ENCODE measurements at places on chromosomes 12 and 14.
A peak's percentile ranks its signal among the peaks of the same experiment; 100 is the strongest.

DNA sequence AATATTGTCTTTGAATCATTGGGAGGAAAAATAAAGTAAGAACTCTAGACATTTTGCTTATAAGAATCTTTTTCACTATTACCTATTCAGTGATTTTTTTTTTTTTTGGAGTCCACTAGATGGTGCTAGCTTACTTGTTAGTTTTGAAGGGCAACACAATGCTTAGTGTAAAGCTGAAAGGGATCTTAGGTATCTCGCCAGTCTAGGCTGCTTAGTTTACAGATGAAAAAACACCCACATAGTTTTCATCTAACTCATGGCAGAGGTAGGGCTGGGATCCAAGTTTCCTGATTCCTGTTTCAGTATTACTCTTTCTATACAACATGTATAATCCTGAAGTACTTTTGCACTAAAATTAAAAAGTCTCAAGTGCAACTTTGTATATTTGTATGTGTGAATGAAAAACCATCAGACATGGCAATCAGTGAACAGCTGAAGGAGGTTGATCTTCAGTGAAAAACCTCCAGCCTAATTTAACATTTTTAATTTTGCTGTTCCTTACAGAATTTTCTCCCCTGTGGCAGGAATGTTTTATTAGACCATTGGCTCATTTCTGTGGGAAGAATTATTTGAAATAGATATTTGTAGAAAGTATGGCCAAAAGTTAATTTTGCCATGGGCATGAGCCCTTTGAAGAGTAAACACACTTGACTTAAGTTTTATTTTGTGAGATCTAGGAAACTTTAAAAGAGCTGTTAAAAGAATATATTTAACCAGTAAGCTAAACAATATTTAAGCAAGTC lies 40.7 kb downstream of the LRRIQ1 start:
- DNase-seq: peak; percentile 62

DNA sequence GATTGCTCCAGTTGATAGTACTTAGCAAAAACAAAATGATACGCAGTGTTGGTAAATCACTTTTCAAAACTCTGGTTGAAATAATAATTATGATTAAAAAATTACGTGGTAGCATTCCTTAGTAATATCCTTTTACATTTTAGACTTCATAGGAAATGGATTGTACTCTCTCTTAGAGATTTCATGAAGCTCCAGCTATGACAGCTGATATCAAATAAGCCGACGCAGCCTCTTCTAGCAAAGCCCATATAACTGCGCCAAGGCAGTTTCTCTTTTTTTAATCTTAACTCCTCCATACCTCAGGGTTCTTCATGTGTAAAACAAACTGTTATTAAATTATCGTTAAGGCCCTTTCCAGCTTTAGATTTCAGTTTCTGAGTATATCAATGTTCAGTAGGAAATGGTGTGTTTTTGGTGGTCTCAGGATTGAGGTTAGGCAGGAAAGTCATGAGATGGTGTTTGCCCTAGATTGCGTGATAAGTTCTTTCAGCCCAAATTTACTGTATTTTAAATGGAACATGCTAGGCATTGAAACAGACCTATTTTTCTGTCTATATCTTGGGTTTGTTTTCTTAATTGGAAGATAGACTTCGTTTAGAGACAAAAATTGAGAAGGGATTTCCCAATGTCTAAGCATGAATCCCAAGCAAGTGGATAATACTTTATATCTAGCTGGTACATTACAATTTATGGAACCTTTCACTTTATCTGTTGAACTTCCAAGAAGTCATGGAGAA lies 902 bp upstream of the CFL2 start:
- no peak for DNase-seq

DNA sequence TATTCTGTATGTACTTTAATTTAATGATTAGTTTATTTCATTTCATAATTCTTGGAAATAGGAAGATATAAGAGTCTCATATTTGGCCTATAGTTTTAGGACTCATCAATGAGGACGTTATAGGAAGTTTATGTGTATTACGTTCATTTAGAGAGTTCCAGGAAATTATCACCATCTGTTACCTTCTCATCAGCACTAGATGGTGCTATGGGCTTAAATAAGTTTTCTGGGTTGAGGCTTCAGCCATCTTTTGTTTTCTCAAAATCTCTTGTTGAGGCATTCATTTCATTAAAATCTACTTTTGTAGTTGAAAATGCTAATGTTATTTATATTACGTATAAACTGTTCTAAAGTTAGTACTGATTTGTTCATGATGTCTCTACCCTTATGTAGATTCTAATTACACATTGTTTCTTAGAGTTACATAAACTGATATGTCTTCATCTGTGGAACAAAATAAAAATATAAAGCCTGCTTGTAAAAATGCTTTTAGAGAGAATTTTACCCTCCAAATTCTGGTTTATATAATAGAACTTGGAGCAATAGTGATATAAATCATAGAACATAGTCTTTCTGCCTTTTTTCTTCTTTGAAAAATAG lies 89.2 kb downstream of the CFAP54 start:
- peak; percentile 41 for DNase-seq

DNA sequence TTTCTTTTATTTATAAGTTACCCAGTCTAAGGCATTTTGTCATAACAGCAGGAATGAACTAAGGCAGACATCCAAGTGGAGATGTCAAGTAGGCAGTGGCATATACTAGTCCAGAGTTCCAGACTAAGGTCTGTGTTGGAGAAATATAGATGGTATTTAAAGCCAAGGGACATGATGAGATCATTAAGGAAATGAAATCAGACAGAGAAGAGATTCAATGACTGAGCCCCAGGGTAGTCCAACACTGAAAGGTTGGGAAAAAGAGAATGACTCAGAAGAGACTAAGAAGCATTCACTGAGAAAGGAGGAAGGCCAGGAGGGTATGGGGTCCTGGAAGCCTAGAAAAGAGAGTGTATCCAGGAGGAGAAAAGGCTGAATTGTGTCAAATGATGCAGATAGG lies 442.2 kb upstream of the CCDC196 start:
- DNase-seq: no peak

DNA sequence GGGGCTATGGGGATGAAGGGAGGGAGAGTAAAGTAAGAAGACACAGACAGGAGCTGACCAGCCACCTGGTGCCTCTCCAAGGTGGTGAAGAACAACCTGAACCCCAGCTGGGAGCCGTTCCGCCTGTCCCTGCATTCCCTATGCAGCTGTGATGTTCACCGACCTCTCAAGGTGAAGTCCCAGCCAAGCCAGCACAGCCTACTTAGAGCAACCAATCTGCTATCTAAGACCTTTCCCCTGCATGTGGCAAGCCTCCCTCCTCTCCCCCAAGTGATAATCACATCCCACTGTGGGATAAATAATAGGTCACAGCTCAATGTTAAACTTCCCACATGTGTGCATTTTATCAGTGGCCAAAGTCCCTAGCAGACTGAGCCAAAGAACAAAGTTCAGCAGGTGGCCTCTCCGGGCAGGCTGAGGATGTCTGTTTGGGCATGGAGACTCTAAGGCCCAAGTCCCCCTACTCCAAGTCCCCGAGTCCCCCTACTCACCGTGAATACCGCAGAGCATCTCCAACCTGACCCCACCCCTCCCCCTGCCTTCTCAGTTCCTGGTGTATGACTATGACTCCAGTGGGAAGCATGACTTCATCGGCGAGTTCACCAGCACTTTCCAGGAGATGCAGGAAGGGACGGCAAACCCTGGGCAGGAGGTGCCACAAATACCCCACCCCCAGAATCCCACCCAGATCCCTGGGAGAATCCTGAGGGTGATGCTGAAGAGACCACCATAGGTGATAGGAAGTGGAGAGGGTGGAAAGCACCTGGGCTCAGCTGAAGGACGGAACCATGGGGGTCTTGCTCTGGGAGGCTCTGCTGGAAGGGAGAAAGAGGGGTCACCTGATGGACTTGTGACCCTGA lies 3.5 kb downstream of the CPNE6 start:
- DNase-seq: no peak

DNA sequence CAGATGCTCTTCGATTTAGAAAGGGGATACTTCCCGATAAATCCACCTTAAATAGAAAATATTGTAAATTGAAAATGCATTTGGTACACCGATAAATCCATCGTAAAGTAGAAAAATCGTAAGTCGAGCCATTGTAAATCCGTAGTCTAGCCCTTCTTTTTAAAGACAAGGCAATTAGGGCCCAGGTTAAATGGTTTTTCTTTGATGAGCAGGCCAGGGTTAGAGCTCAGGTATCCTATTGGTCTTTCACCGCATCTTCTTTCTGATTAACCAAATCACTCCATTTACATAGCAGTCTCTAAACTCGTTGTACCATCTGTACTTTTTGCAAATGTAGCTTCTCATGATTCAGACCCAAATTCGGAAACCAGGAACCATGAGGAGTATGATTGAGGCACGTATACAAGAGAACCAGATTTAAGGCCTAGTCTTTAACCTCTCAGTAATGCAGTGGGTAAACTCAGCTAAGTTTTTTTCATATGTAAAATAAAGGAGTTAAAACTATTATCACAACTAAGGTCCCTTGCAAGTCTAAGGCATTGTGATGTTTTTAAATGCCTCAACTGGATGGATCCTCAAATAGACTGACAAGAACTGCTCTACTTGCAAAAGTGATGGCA lies 2.2 kb upstream of the YAF2 start:
- no peak for DNase-seq

DNA sequence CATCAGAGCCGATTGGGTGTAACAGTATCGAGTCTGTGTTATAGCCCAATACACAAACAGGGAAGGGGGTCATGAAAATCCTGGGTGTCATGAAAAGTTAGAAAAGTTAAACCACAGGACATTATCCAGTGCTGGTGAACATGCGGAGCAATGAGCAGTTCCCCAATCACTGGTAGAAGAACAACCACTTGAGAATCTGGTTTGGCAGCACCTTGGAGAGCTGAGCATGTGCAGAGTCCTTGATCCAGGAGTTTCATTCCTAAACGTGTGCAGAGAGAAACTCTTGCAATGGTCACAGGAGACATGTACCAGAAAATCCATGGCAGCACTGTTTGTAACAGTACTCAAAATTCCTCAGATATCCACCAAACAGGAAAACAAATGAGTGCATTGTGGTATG lies 23.0 kb upstream of the JDP2 start:
- DNase-seq: no peak

DNA sequence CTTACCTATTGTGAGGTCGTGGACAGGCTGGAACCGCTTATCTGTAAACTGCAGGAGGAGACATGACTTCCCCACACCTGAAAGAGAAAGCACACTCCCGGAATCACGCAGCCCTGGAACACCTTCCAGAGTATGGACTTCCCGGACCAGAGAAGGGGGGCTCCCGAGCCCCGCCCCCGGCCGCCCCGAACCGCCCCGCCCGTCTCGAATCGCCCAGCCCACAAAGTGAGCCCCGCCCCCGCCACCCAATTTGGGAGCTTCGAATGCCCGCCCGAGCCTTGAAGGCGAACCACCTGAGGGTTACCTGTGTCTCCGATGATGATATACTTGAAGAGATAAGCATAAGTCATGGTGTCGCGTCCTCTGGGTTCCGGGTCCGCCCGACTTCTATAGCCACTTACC lies 235 bp downstream of the RAB2B start:
- DNase-seq: peak; percentile 84

DNA sequence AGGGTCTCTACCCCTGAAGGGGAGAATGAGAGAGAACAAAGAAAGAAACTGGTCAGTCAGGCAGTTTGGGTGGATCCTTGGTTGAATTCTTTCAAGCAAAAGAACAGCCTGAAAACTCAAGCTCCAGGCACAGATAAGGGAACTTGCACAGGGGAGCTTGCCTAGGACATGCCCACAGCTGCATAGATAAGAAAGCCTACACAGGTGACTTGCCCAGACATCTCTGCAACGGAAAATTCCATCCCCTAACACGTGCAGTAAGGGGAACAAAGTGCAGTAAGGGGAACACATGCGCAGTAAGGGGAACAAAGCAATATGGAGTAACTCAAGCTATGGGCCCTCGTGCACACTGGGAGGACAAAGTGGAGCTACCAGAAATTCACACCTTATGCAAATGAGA lies 540.1 kb upstream of the MIS18BP1 start:
- DNase-seq: no peak

DNA sequence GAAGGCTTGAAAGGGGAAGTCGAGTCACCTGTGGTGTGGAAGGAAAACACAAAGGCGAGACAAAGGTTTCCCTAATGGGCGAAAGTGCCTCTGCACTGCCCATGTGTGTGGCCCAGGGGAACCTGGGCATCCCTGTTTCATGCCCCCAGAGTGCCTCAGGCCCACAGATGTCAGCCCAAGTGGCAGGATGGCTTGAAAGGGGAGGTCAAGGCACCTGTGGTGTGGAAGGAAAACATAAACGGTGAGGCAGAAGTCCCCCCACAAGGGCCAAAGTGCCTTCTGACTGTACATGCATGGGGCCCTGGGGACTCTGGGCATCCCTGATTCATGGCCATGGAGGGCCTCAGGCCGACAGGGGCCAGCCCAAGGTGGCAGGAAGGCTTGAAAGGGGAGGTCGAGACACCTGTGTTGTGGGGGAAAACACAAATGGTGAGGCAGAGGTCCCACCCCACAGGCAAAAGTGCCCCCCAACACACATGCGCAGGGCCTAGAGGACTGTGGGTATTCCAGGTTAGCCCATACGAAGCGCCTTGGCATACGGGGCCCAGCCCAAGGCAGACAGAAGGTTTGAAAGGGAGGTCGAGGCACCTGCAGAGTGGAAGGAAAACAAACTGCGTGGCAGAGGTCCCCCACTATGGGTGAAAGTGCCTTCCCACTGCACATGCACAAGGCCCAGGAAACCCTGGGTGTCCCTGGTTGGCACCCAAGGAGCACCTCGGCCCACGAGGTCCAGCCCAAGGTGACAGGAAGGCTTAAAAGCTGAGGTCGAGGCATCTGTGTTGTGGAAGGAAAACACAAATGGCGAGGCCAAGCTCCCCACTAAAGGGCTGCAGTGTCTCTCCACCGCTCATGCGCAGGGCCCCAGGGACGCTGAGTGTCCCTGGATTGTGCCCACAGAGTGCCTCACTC lies 382.3 kb downstream of the ALG10 start:
- no peak for DNase-seq

GRCh38 chr12:5308216-5308615 lies 123.7 kb upstream of the NTF3 start:
- DNase-seq: no peak

DNA sequence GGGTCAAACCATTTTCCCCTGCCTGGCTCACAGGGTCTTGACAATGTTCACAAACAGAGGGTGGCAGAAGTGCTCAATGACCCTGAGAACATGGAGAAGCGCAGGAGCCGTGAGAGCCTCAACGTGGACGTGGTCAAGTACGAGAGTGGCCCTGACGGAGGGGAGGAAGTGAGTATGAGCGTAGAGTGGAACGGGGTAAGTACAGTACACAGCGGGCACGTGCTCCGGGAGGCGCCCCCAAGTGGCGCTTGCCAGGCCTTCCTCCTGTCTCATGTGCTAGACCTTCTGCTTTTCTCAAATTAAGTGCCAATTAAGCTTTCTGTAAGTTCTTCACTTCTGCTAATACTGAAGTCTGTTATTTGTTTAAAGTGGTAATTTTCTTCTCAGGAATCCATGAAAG lies 35.9 kb downstream of the XRCC3 start:
- DNase-seq: no peak
